Stimulated activated CD8-positive, alpha-beta memory T cell treated with anti-CD3 and anti-CD28 coated beads, Interleukin-15, amount 100 ng/mL, for 48 hours (primary cell): ENCODE measurements at places on chromosomes 12 and 14.

GRCh38 chr12:57477710-57478681, 1.7 kb downstream of the ARHGAP9 start:
- no peak for DNase-seq

- no peak for DNase-seq
Measured at GRCh38 chr14:71711125-71711524, 221.1 kb upstream of the RGS6 start.

DNA sequence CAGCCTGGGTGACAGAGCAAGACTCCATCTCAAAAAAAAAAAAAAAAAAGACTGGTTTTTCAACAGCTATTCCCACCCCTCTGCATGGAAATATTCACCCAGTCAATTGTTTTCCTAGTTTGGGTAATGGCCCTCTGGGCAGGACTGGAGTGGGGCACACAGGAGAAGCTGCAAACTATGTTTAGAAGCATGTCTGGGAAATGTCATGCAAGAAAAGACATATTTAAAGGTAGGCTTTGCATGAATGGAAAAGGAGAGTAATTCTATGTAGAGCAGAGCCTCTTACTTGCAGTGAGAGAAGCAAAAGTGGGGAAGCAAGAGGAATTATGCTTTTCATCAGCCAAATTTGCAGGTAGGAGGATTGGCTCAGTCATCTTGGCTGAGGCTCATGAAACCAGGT, 276.5 kb upstream of the PLEKHG7 start:
- no peak for DNase-seq

DNA sequence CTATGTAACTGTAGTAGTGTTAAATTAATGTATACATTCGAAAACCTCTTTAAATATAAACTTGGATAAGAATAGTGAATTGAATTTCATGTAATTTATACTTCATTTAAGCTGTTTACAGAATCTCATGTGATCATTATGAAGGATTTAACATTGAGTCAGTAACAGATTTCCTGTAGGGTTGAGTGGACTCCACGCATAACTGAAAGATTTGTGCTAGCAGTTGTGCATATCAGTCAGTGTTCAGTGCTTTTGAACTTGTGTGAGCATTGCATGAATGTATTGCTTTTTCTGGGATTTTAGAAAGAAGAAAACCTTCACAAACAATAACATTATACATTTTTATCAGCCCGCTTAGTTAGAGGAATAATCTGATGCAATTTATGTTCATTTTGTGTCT, 1435.3 kb downstream of the LRFN5 start:
- no peak for DNase-seq

GRCh38 chr12:6077692-6078083, 46.8 kb downstream of the VWF start:
- no peak for DNase-seq

GRCh38 chr12:78494911-78495310, 369.7 kb upstream of the SYT1 start:
- no peak for DNase-seq

GRCh38 chr12:57609781-57610553, 1.3 kb upstream of the ARHGEF25 start:
- DNase-seq, result no peak

- DNase-seq, result no peak
Measured at GRCh38 chr14:98494582-98494981, 777.4 kb downstream of the BCL11B start.

GRCh38 chr14:99729991-99730875, 46.1 kb downstream of the CYP46A1 start:
- DNase-seq, result peak; percentile 40

- no peak for DNase-seq
Measured at GRCh38 chr14:77607741-77608302, 8.6 kb downstream of the SPTLC2 start.
